ENCODE measurements at places on chromosomes 3 and 15. TPM values are rescaled to one million over a fixed set of nuclear protein-coding genes. Genes with fewer than 3 reads are reported as not detected.

The IL16 gene
- 1.8 TPM for total RNA-seq

The CHRNA3 gene
- total RNA-seq: not detected

The TRPC1 gene
- 35.7 TPM for total RNA-seq

The WDR93 gene
- total RNA-seq: 3.2 TPM

GRCh38 chr3:12897381-12898289, 56.3 kb upstream of the RPL32 start:
- H3K36me3 ChIP-seq: no peaks in the 10 kb centered on the region
- DNase-seq: no peak
- H3K4me1 ChIP-seq: no peaks in the 10 kb centered on the region
- H3K4me3 ChIP-seq: no peak overlapping the region

The PLAAT1 gene
- 0.54 TPM for total RNA-seq

DNA sequence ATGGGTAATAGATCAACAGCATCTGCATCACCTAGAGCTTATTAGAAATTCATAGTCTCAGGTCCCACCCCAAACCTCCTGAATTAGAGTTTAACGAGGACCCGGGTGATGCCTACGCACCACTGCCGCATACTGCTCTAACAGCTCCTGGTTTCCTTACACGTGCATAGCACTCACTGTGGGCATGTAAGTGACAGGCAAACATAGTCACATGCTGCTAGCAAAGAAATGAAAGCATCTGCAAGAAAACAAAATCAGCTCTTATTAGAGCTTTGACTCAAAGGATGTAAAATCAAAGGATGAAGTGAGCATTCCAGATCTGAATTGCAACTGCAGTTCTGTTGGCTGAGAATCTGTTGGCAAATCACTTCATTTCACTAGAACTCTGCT, 19.1 kb upstream of the RIOX2 start:
- no peak overlapping the region for H3K27ac ChIP-seq
- no peak for DNase-seq
- H3K4me3 ChIP-seq: no peak overlapping the region
- no peaks in the 10 kb centered on the region for H3K4me1 ChIP-seq
- H3K36me3 ChIP-seq: no peaks in the 10 kb centered on the region
- H3K27me3 ChIP-seq: no peaks in the 10 kb centered on the region

GRCh38 chr3:8348076-8348475, 153.5 kb upstream of the LMCD1 start:
- no peaks in the 10 kb centered on the region for H3K27me3 ChIP-seq
- H3K36me3 ChIP-seq: no peaks in the 10 kb centered on the region
- no peaks in the 10 kb centered on the region for H3K4me1 ChIP-seq
- DNase-seq: no peak
- H3K4me3 ChIP-seq: no peak overlapping the region

The THSD4 gene
- 3.2 TPM for total RNA-seq
